Activated CD4-positive, alpha-beta T cell treated with anti-CD3 and anti-CD28 coated beads, Interleukin-10, Interleukin-2, amounts not matched to agents 100 ng/mL and 50 ng/mL, durations not matched to agents 16 hours and 8 hours (primary cell): ENCODE measurements at places on chromosomes 3 and 15.

GRCh38 chr3:58419780-58420507, 13.7 kb downstream of the PDHB start:
- peak; percentile 58 for DNase-seq

DNA sequence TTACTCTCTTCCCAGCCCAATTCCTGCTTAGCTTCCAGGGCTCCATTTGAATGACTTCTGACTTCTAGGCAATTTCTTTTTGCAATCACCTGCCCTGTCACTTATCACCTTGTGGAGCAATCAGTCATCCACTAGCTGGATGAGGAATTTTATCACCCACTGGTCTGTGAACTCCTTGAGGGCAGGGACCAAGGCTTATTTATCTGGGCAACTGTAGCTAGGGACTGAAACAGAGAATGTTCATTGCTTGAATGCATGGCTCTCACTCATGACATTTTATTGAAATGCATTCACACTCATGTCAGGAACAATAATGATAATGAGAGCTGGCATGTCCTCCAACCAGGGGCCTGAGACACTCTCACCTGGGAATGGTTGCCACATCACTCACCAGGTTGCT, 15.5 kb downstream of the TNFAIP8L3 start:
- DNase-seq: no peak

- DNase-seq: no peak
Measured at GRCh38 chr3:99503350-99503749, 135.0 kb upstream of the COL8A1 start.

DNA sequence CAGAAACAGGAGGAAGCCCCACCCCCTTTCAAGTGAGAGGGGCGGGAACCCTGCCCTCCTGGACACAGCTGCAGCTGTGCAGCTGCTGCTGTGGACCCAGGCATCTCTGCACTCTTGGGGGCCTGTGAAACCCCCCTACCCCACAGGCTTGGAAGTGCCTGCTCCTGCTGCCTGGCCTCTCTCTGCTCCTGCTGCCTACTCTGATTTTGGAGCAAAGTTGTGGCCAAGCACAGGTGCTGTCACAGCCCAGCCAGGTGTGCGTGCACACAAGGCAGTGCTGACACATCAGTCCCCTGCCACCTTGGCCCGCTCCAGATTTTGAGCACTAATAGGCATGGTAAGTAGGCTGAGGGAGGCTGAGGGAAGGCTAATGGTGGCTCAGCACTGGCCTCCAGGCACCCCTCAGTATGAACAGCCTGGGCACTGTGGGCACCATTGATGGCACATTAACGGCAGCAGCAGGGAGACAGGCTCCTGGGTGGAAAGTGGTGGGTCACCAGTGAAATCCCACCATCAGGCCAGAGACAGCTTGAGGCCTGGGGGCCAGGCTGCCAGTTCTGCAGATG, 890.9 kb downstream of the GBE1 start:
- DNase-seq: no peak

DNA sequence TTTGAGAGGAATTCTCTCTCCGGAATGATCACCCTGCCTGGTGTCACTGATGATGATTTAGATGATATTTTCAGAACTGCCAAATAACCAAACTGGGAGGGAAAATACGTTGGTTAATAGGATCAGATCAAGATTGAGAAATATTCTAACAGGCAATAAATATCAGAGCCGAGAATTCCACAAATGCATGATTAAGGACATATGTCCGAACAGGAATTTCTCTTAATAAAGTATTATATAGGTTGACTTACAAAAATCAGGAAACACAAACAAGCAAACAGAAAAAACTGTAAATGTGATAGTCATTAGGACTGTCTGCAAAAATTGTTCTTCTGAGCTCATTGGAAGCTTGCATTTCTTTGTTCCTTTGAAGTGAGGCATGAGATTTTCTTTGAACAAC, 75.1 kb upstream of the PHLDB2 start:
- no peak for DNase-seq

- DNase-seq: no peak
Measured at GRCh38 chr3:11914651-11915050, 68.0 kb upstream of the TAMM41 start.

- no peak for DNase-seq
Measured at GRCh38 chr15:42593143-42593542, 17.7 kb downstream of the STARD9 start.

GRCh38 chr3:115469649-115470048, 153.7 kb upstream of the GAP43 start:
- DNase-seq: no peak

DNA sequence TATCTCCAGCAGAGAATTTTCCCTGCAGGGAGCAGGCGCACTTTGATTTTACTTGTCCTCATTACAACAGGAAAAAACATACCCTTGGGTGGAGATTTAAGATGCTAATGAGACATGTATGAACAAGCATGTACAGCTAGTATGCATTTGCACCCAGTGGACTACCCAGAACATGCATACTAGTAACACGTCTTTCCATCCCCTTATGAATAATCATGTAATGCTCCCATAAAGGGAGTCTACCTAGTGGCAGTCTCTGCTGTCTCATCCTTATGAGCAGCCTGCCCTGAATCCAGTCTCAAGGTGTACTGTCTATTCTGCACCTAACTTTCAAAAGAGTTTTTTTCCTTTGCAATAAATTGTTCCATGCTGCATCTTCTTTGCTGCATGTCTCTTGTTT, 1222.0 kb downstream of the ROBO1 start:
- no peak for DNase-seq

- no peak for DNase-seq
Measured at GRCh38 chr3:70861855-70862254, 549.4 kb upstream of the MDFIC2 start.

GRCh38 chr15:31390029-31390428, 63.4 kb downstream of the KLF13 start:
- DNase-seq: no peak

DNA sequence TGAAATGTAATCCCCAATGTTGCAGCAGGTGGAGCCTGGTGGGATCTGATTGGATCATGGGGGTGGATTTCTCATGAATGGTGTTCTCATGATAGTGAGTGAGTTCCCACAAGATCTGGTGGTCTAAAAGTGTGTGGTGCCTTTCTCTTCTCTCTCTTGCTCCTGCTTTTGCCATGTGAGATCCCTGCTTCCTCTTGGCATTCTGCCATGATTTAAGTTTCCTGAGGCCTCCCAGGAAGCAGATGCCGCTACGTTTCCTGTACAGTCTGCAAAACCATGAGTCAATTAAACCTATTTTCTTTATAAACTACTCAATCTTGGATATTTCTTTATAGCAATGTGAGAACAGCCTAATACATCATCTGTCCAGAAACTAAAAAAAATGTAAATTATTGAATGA, 298.3 kb downstream of the MEX3B start:
- no peak for DNase-seq

- no peak for DNase-seq
Measured at GRCh38 chr3:172142051-172142863, 102.9 kb downstream of the FNDC3B start.

DNA sequence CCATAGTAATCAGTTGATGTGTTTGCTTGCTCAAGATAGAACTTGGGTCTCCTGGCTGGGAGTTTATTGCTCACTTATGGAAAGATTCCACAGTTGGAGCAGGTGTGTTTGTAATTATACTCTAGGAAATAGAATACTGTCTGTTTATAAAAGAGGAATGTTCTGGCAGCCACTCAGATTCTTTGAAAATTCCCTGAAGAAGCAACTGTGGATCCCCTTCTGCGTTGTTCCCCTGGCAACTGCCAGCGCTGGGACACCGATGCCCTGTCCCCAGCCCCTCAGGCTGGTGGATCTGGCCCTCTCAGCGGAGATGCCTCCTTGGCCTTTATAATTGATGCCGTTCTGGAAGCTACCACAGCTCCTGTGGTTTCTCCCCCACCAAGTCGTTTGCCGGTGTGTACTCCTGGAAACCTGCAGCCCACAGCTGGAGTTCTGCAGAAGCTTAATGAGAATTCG, 225.9 kb downstream of the ITPR1 start:
- no peak for DNase-seq

GRCh38 chr3:87270908-87271700, 5.3 kb downstream of the POU1F1 start:
- peak; percentile 38 for DNase-seq

- peak; percentile 45 for DNase-seq
Measured at GRCh38 chr3:15630646-15631350, 29.3 kb downstream of the BTD start.

- DNase-seq: peak; percentile 68
Measured at GRCh38 chr15:68924866-68925560, 5.3 kb upstream of the SPESP1 start.

DNA sequence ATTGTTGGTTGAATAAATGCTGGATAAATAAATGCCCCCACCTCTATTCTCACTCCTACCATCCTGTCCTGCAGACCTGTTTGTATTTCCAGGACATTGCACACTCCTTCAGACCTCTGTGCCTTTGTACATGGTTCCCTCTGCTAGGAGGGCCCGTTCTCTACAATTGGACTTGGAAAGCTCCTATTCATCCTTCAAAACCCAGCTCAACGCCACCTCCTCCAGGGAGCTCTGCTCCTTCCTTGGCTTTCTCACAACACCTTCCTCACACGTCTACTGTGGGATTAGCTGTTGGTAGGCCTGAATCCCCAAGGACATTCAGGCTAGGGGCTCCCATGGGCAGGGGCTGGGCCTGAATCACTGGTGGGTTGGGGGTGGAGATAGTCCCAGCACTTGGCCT, 78.7 kb upstream of the SEC13 start:
- no peak for DNase-seq

- DNase-seq: no peak
Measured at GRCh38 chr15:73078722-73079121, 26.5 kb downstream of the NEO1 start.

- DNase-seq: peak; percentile 7
Measured at GRCh38 chr15:23514484-23514883, 51.0 kb upstream of the MKRN3 start.

DNA sequence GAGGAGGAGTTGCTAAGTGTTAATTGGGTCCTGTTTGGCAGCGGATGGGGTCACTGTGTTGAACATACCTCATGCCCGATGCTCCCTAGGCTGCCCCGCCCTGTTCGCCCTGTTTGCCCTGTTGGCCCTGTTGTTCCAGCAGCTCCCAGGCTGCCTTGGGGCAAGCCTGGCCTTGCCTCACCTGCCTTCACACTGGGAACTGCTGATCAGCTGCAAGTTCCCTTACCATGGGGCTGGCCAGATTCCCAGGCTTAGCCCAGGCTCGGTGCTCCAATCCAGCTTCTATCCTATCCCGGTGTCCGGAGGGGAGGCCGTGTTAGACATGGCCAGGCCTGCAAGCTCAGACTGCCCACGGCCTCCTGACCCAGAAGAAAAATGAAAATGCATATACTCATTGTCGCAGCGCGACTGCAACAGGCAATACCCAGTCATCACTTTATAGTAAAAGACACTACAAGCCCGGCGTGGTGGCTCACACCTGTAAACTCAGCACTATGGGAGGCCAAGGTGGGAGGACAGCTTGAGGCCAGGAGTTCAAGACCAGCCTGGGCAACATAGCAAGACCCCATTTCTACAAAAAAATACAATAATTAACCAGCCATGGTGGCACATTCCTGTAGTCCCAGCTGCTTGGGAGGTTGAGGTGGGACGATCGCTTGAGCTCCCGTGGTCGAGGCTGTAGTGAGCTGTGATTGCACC, 42.9 kb upstream of the ZNF710 start:
- DNase-seq: no peak

GRCh38 chr3:45302470-45302869, 76.4 kb upstream of the TMEM158 start:
- no peak for DNase-seq

DNA sequence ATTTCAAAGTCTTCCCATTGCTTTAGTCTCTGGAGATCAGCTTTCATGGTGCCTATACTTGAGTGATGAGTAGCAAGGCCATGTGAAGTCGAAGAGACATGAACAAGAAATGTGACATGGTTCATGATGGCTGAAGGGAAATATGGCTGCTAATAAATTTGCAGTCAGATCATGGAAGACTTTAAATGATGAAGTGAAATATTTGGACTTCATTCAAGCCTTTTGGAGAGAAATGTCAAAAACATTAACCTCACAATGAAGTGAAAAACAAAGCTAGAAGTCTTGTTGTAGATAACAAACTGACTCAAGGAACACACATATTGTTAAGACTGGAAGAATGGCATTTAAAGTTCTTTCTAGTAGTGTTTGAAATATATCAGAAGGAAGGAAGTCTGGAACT, 120.3 kb upstream of the CCDC54 start:
- no peak for DNase-seq

DNA sequence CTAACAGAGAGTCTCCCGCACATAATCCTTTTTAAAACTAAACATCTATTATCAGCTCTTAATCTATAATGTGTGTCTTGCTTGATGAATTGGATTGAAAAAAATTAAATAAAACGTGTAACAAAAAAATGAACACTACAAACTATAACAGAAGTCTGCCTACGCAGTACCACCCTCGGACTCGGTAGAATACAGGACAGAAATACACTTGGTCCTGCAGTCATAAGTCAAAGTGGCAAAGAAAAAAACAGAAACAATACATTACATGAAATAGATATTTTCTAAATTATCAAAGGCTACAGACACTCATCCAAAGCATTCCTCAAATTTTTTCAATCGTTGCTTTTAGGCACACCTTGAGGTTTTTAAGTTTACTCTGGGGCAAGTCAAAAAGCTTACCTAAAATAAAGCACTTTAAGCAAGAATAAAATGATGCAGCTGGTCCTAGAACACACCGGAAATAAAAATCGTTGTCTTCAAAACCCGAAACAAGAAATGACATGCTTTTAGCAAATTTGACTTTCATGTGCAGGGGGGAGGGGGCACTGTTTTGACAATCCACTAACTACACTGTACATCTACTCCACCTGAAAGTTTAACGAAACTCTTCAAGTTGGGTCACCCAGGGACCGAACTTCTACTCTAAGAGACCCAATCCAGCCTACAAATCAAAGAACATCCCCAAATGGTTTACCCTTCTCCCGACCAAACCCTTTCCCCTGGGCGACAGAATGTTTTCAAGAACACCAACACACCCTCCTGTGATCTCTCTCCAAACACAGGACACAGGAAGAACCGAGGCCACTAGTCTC, 1.3 kb downstream of the ADAM10 start:
- DNase-seq: peak; percentile 74

DNA sequence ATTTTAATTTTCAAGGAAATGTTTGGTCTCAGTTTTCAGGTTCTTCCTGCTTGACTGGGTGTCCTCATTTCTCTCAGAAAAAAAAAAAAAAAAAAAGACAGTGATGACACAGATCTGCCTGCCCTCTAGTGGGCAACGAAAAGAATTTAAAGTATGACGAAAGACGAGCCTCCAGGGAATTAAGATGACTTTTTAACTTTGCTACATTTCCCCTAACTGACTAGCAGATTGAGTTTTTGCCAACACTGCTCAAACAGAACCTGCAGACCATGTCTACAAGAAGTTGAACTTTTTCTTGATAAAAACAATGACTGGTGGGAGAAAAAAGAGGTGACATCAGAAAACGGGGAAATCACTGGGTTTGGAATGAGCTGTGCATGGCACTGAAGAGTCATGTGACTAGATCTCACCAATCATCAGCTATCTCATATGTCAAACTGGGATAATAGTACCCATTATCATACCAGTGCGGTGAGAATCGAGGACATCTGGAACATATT, 40.8 kb downstream of the EOMES start:
- DNase-seq: peak; percentile 64

DNA sequence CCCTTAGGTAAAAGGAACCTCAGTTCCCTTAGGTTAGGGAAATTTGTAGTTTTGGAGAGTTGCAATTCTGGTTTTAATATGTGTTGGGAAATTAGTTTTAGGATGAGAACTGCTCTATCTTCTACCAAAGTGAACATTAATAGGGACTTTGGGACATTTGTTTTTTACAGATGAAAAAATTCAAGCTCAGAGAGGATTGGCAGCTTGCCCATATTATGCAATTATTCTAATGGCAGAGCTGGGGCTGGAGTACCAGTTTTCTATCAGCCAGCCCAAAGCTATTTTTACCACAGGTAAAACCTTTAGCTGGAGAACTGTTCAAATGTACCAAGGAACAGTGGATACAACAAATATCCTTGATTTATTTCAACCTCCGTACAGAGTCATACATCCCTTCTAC, 127.0 kb downstream of the CPNE4 start:
- no peak for DNase-seq
